ENCODE measurements at places on chromosomes 16 and 17.

- no peak for DNase-seq
Observed at GRCh38 chr17:39838057-39838456, 26.1 kb downstream of the IKZF3 start.

- DNase-seq: peak; percentile 41
Observed at GRCh38 chr17:50560185-50560824, at the start of gene CACNA1G. Gene CACNA1G, plus strand, starts transcription at chr17:50560715. Its CDS starts 745 bp downstream, at chr17:50561460.

GRCh38 chr16:87792205-87792565, 26.4 kb upstream of the KLHDC4 start:
- DNase-seq: no peak

DNA sequence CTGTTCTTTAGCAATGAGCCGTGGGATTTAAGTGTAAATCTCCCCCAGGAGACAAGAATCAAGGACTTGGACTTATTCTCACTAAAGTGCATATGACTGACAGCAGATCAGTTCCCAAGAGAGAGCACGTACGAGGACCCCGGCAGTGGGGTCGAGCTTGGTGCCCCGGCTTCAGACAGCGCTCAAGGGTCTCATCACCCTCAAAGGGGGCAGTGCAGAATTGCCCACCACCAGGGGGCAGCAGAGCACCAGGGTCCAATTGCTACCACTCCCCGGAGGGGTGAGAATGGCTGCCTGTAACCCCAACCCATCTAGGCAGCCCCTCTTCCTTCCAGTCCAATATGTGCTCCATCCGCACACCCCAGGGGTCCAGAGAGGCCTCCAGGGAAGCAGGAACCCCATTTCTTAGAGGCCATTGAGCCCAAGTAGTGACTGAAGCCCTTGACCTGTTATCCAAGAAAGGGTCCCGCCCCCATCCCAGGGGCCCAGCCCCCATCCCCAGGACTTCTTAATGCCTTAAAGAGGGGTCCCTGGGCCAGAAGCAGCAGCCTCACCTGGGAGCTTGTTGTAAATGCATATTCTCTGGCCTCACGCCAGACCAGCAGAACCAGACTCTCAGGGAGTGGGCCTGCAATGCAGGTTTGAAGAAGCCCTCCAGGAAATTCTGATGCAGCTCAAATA, 86.1 kb downstream of the ZDHHC7 start:
- DNase-seq: no peak

GRCh38 chr17:21525464-21526130, 149.4 kb downstream of the KCNJ12 start:
- DNase-seq: no peak

DNA sequence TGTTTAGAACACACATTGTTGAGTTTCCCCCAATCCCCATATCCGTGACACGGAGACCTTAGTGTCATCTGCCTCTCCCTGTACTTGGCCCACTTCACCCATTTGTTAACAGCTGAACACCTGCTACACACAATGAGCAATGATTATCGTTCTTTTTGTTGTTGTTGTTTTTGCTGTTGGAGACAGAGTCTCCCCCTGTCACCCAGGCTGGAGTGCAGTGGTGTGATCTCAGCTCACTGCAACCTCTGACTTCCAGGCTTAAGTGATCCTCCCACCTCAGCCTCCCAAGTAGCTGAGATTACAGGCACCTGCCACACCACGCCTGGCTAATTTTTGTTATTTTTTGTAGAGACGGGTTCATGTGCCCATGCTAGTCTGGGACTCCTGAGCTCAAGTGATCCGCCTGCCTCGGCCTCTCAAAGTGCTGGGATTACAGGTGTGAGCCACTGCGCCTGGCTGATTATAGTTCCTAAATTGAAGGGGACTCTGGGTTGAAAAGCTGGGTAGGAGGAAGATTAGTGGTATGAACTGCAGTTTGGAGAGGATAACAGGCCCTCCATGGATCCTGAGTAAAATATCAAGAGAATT, 21.6 kb downstream of the NDE1 start:
- peak; percentile 31 for DNase-seq

- DNase-seq: no peak
Observed at GRCh38 chr17:38544839-38545209, 60.9 kb downstream of the SRCIN1 start.

GRCh38 chr16:80527297-80527696, 13.5 kb upstream of the DYNLRB2 start:
- no peak for DNase-seq

- no peak for DNase-seq
Observed at GRCh38 chr17:45101546-45101882, 30.8 kb downstream of the PLCD3 start.

DNA sequence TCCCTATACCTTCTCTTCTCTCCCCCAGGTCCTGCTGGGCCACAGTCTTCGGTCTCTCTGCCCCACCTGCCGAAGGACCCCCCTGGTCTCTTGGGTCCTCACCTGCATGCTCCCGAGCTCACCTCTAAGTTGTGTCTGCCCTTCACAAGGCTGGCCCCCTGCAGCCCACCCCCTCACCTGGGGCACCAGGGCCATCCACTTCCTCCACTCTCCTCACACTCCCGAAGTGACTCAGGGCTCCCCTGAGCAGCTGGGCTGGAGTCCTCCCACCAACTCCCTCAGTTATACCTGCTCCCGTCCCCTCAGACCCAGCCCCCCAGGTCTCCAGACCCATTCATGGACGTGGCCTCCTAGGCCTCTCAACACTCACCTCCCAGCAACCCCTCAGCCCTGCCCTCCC, 822.0 kb downstream of the KCNJ18 start:
- DNase-seq: no peak

GRCh38 chr17:75642182-75642783, 9.0 kb downstream of the SMIM5 start:
- no peak for DNase-seq

GRCh38 chr16:46896314-46896968, 12.3 kb downstream of the GPT2 start:
- no peak for DNase-seq

GRCh38 chr17:57888311-57889216, 38.7 kb upstream of the MRPS23 start:
- DNase-seq: no peak

GRCh38 chr17:29283496-29283895, 10.5 kb downstream of the NUFIP2 start:
- no peak for DNase-seq

DNA sequence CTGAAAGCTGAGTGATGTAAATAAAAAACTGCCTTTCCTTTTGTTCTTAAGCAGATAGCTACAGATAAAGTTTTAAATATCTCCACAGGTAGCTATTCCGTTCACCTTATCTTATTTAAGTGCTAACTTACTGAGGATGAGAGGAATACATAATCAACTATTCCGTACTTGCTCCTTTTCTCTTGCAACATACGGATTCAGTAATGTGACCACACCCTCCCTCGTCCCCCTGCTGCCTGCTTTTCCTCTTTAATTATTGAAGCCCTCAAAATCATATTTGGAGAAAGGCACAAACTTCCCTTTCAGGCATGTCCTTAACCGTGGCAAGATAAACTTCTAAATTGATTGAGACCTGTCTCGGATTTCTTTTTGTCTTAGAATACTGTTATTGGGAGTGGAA, 101.4 kb downstream of the MAP2K4 start:
- no peak for DNase-seq

- DNase-seq: no peak
Observed at GRCh38 chr16:53643474-53643873, 60.2 kb downstream of the RPGRIP1L start.

DNA sequence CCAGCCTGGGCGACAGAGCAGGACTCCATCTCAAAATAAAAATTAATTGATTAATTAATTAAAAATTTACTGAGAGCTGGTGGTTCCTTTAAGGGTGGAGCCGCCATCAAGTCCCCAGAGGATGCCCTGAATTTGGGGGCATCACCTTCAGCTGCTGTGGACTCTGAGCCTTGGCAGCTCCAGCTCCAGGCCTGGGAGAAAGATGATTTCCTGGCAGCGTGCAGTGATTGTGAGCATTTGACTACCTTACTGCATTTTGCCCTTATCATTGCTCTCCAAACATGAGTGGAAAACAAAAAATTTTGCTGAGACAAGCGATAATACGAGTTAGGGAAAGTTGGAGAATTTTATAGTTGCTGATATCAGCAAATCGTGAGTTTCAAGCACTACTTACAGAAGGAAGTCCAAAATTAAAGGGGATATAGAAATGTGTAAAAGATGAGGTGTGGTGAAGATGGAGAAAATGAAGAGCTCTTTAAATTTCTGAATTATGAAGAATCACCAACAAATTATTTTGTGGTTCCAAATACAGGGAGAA, 2.6 kb upstream of the ITGAD start:
- no peak for DNase-seq

- no peak for DNase-seq
Observed at GRCh38 chr16:24041834-24042631, 206.2 kb downstream of the PRKCB start.

DNA sequence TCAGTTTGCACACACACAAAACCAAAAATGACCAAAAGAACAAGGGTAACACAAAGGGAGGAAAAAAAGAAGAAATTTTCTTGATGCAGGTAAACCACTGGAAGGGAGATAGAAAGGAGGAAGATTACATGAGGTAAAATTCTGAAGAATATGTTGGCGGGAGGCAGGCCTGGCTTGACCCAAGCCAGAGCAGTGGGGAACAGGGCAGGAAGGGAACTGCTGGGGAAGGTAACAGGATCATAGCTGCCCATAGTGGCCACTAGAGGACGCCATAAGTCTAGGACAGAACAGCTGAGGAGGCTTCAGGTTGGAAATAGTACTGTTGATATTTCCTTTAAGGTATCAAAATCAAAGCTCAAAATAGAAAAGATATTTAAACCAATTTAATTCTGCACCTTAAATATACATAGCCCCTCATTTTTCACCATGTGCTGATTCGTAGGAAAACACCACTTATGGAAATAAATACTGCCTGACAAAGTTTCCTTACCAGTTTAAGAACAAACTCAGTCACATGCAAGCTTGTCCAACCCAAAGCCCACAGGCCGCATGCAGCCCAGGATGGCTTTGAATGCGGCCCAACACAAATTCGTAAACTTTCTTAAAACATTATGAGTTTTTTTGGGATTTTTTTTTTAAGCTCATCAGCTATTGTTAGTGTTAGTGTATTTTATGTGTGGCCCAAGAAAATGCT, 15.5 kb downstream of the VPS35 start:
- no peak for DNase-seq

DNA sequence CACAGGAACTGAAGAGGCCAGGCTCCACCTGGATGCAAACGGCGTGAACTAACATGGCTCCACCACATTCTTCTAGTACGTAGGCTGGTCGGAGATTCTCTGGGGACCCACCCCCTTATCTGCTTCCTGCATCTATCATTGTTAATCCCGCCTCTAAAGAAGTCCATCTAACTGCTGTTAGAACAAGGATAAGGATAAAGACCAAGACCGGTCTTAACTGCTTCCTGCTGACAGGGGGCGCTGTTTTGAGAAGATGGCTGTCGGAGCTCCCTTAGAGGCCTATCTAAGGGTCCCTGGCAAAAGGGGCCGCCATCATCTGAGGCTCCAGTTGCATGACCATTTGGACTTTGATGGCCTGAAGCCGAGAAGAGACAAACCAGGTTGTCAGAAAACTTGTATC, 25.8 kb upstream of the TNFSF12 start:
- no peak for DNase-seq

GRCh38 chr17:76529224-76530094, 8.1 kb downstream of the CYGB start:
- DNase-seq: no peak

DNA sequence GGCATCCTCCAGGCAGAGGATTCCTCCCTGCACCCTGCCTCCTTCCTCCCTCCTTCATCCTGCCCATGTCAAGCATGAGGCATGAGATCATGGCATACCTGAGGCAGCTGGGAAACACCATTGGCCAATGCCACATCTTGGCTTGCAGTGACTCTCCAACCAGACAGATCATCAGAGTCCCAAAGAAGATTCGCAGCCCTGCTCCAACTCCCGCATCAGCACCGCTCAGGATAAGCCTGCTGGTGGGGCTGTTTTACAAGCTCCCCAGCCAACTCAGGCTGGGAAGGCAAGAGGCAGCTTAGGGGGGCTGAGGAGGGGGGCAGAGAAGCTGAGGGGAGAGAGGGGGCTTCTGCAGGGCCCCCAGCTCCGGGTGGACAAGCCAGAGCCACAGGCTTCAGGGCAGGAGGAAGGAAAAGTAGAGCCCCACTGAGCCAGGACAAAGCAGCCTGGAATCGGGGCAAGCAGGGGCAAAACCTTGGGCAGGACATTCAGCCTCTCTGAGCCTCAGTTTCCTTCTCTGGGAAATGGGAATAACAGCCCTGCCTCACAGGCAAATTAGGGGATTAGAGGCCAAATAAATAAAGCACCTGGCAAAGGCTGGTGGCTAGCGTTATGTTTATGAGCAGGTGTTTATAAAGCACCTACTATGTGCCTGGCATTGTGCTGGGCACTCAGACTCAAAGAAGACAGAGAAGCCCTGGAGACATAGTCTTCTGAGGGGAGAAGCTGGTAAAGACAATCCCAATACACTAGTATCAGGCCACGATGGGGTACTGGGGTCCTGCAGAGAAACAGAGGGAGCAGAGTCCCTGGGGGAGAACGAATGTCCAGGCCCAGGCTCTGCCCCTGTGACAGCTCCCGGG, 88.1 kb downstream of the GOSR1 start:
- no peak for DNase-seq

GRCh38 chr17:5580969-5581368, 3.3 kb downstream of the NLRP1 start:
- DNase-seq: no peak

GRCh38 chr17:50627782-50628601, 6.7 kb upstream of the ABCC3 start:
- DNase-seq: no peak

DNA sequence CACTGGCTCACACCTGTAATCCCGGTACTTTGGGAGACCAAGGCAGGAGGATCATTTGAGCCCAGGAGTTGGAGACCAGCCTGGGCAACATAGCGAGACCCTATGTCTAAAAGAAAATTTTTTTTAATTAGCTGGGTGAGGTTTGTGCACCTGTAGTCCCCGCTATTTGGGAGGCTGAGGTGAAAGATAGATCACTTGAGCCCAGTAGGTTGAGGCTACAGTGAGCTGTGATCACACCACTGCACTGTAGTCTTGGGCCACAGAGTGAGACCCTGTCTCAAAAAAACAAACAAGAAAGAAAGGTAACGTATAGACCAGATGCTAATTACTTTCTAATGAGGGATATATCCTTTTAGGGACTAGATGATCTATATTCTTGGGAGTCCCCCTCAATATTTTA, 8.1 kb downstream of the NOL11 start:
- no peak for DNase-seq

DNA sequence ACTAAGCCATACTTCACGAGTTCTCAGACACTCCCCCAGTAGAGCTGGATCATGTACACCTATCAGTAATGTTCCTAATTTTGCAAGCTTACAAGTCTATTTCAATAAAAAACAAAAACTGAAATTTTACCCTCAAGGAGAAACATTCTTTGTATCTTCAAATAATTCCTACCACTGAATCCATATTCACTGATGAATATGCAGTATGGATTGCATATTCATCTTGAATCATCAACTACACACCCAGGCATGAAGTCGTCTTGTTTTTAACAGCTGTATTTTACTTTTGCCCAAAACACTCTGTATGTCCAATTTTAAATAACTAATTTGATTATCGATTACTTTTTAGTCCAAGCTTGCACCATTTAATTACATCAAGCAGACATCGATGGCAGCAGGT, 31.8 kb downstream of the ZDHHC7 start:
- no peak for DNase-seq
